Frontal cortex (tissue), 4 donors: ENCODE measurements at places on chromosomes 2 and 18. TPM values are rescaled to one million over a fixed set of nuclear protein-coding genes. Genes with fewer than 3 reads are reported as not detected.

DNA sequence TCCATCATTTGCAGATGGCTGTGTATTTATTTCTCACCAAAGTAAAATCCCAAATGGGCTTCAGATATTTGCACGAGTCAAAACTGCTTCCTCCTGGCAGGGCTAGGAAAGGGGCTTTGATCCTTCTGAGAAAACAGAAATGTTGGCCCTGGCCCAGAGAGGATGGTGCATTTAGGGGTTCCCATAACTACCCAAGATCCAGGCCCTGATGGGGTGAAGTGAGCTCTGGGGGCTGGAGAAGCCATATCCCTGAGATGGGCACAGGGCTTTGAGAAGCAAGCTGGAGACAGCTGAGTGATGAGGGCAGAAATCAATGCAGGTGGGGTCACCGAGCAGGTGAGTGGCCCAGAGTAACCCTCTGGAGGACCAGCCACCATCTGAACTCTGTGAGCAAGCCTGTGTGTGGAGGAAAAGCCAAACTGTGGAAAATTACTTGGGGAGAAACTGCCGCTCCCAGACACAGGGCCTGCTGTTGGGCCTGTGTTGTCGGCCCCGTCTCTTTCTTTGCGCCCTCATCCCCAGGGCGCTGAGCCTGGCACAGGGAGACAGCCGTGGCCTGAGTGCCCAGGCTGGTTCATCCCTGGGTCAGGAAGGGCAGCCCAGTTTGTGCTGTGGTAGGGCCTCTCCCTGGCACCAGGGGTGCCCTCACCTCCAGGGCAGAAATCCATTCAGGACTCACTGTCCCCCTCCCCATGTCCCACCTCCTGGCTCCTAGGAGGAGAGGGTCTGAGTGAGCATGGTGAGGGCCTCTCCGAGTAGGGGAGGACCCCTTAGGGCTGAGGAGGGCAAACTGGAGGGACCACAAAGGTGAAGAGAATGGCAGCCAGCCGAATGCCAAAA lies 167.8 kb upstream of the HAAO start:
- no peak for DNase-seq

- DNase-seq: no peak
Observed at GRCh38 chr2:147483911-147484310, 360.9 kb upstream of the ACVR2A start.

The MSTN gene
- total RNA-seq: 0.82 TPM

The SLC9A4 gene
- total RNA-seq: under 0.01 TPM

The CLIP4 gene
- 49.3 TPM for total RNA-seq

DNA sequence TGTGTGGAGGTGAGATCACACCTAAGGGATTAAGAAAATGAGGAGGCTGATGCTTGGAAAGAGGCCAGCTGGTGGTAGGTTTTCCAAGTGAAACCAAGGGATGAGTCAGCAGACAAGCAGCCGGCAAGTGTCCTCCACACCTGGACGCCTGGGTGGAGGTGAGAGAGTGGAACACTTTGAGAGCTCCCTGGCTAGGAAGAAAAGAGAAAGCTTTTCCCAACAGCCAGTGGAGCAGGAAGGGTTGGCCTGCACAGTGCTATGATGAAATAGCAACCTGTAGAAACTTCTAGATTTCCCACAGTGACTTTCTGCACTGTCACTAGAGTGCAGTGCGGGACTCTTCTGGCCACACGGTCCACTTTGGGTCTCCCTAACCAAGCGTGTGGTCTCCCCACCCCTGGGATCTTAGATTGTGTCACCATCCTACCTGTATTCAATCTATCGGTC lies 19.6 kb upstream of the IL37 start:
- DNase-seq: no peak

DNA sequence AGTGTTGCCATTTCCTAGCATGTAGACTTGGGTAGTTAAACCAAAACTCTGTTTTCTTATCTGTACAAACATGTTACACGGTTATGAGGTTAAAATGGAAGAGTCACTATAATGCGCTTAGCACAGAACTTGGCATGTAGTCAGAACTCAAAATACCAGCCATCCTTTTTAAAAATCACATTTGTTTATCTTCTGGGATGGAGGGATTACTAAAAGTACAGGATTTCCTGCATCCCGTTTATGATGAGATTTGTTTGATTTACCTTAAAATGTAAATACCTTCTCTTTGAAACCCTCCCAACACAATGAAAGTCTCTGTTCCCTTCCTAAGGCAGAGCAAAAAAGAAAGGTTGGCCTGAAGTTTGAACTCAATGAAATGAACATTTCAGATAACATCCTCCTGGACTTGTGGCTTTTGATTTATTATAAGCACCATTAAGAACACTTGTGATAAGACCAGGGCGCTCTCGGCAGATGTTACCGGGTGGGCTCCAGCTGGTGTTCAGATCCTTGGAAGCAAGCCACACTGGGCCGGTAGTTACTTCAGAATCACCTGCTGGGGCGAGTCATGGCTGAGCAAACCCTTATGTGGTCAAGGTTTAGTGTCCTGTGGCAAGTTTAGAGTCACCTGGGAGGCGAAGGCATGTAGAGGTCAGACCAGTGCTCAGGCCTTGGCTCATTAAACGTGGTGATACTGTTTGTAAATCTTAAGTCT lies 105.7 kb downstream of the MGAT5 start:
- DNase-seq: no peak

GRCh38 chr2:206154197-206154596 lies 5.0 kb downstream of the NDUFS1 start:
- no peak for DNase-seq
